ENCODE measurements at places on chromosomes 16 and 17. TPM values are rescaled to one million over a fixed set of nuclear protein-coding genes. Genes with fewer than 3 reads are reported as not detected.

Gene BCL6B
- 4.0 TPM for total RNA-seq

DNA sequence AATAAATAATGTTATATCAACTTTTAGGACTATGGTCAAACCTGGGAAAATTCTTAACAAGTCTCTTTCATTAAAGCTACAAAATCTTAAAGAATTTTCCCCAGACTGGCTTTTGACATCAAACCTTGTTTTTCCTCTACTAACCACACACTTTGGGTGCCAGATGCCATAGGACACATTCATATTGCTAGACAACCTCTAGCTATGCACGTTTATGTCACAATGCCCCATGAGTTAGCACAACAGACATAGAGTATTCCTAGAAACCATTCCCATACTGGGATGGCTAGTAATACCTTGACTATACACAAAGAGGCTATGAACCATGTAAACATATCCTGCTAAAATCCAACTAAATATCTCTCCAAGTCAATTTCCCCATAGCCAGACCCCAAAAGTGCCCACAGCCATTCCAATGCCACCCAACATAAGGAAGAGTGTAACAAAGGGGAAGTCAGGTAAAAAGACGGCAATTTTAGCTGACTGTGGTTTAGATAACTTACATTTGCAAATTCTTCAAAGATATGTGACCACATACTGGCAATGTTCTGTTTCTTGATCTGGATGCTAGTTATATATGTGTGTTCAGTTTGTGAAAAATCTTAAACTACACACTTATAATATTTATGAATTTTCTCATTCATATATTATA lies 23.4 kb downstream of the SMURF2 start:
- no peaks in the 10 kb centered on the region for H3K27me3 ChIP-seq
- H3K27ac ChIP-seq: no peak overlapping the region
- no peak overlapping the region for H3K4me3 ChIP-seq

- no peaks in the 10 kb centered on the region for H3K4me1 ChIP-seq
- no peaks in the 10 kb centered on the region for H3K27me3 ChIP-seq
- no peak for DNase-seq
- H3K36me3 ChIP-seq: no peaks in the 10 kb centered on the region
- no peak overlapping the region for H3K27ac ChIP-seq
Observed at GRCh38 chr16:23252310-23252709, 49.8 kb upstream of the SCNN1B start.

Gene TBC1D26
- total RNA-seq: 6.0 TPM

- no peaks in the 10 kb centered on the region for H3K4me1 ChIP-seq
- no peaks in the 10 kb centered on the region for H3K36me3 ChIP-seq
- H3K27ac ChIP-seq: no peak overlapping the region
- H3K27me3 ChIP-seq: no peaks in the 10 kb centered on the region
Observed at GRCh38 chr17:73705594-73705993, 61.3 kb upstream of the SDK2 start.
